ENCODE measurements at places on chromosomes 1 and 21.

DNA sequence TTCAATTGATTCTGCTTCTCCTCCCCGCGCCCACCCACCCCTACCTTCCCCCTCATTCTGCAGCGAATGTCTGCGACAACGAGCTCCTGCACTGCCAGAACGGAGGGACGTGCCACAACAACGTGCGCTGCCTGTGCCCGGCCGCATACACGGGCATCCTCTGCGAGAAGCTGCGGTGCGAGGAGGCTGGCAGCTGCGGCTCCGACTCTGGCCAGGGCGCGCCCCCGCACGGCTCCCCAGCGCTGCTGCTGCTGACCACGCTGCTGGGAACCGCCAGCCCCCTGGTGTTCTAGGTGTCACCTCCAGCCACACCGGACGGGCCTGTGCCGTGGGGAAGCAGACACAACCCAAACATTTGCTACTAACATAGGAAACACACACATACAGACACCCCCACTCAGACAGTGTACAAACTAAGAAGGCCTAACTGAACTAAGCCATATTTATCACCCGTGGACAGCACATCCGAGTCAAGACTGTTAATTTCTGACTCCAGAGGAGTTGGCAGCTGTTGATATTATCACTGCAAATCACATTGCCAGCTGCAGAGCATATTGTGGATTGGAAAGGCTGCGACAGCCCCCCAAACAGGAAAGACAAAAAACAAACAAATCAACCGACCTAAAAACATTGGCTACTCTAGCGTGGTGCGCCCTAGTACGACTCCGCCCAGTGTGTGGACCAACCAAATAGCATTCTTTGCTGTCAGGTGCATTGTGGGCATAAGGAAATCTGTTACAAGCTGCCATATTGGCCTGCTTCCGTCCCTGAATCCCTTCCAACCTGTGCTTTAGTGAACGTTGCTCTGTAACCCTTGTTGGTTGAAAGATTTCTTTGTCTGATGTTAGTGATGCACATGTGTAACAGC lies 339.9 kb downstream of the NTNG1 start:
- no peak for DNase-seq

DNA sequence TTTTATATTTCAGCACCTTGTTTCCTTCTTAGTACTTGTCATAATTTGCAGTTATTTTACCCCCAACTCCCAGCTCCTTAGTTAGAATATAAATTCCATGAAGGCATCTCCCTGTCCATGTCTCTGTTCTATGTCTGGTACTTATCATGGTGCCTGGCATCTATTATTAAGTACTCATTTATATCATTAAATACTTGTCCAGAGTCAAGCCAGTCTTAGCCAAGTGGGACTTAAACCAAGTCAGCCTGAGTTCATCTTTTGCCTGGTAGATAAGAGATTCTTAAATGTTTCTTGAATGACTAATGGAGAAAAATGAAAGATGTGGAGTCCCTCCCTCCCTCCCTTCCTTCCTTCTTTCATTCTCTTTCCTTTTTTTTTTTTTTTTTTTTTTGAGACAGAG lies 9.4 kb downstream of the SLC25A44 start:
- DNase-seq: no peak

DNA sequence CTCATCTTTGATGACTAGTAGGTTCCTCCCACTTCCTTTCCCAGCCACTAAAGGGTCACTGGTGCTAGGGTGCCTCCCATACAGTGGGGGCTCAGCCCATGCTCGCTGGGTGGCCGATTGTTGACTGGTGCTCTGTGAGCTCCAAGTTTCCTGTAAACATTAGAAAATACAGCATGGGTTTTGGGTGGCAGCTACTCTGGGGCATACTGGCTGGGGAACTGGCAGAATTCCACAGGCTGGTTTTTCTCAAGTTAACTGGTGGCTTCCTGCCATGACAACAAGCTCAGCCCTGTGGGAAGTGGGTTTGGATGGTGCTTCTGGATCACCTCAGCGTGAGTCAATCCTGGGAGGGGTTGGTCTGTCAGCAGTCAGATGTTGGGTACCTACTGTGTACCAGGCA lies 28.7 kb upstream of the CRNN start:
- no peak for DNase-seq

- no peak for DNase-seq
Measured at GRCh38 chr1:30599721-30600120, 123.7 kb downstream of the MATN1 start.

DNA sequence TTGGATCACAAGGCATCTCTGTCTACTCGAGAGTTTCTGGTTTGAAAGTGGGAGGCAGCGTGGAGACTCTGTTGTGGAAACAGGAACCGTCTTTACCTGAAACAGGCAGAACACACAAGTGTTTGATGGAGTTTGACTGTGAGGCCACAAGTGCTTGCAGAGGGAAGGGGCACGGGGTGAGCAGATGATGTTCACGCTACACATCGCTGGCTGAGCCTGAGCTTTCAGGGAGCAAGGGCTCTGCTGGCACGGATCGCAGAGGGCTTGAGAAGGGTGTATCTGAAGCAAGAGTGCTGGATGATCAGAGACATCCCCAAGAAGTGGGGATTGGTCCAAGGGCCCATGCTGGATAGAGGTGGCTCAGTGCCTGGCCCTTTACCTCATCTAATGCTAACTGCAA lies 59.3 kb downstream of the IGSF21 start:
- no peak for DNase-seq

GRCh38 chr1:31902510-31902860 lies 35.7 kb downstream of the PTP4A2 start:
- DNase-seq: no peak

GRCh38 chr1:200704986-200705500 lies 33.6 kb upstream of the CAMSAP2 start:
- DNase-seq: no peak

DNA sequence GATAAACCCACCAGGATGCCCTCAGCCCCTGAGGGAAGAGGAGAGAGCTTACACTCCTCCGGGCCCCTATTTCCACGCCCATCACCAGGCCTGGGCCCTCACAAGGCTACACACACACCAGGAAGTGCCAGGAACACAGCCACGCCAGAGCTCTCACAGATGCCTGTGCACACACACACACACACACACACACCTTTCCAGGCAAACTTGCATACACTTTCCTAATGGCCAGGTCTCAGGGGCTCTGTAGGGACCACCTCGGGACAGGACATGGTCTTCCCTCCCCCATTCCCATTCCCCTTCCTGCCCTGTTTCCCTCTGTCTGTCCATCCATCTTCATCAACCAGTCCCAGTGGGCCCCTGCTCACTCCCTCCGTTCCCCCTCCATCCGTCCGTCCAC lies 9.7 kb upstream of the EPHA2 start:
- no peak for DNase-seq

GRCh38 chr21:23853796-23854379 lies 1753.4 kb downstream of the MRPL39 start:
- DNase-seq: no peak

- DNase-seq: no peak
Measured at GRCh38 chr1:34865573-34865972, 6.0 kb upstream of the SMIM12 start.

DNA sequence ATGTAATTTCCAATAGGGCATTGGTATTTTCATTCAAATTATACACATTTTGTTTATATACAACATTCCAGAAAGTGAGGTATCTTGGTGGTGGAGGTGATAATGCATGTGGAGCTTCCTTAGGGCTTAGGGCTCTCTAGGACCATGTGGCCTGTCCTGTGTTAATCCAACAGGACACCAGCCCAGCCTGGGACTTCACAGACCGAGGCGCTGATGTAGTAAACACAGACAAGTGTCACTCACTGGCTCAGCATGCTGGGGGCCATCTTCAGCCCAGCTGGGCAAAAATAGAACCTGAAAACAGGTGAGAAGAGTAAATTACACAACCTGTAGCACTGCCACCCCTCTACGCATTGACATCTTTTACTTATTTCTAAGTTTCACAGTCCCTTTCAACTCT lies 66.7 kb downstream of the MAB21L3 start:
- no peak for DNase-seq

DNA sequence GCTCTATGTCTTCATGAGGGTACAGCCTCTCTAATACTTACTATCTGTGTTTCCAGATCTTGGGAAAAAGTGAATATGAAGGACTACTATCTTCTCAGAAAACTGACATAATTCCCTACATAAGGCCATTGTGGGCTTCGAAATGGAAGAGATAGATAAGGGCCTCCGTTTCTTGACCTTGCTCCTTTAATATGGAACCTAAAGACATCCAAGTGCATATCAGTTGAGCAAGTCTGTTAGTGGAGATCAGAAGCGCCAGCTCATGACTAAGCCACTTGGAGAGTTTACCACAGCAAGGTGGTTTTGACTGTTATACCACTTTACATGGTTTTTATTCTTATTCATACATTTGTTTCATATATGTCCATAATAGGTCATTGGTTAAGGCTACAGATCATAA lies 35.3 kb upstream of the FCER1A start:
- DNase-seq: no peak

DNA sequence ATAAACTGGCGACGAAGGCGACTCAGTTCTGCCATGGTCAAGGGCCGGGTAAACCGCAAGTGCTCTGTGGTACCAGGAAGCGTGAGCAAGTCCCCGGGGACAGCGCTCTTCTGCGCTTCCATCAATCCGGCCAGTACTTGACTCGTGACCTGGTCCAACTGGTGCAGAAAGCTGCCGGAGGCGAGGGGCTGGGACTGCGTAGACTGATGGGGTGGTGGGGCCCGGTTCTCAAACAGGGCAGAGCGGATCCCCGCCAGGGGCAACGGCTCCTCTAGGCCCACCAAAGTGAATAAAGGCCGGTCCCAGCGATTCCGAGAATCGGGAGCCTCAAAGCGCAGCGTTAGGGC lies 852 bp downstream of the KTI12 start:
- DNase-seq: no peak

DNA sequence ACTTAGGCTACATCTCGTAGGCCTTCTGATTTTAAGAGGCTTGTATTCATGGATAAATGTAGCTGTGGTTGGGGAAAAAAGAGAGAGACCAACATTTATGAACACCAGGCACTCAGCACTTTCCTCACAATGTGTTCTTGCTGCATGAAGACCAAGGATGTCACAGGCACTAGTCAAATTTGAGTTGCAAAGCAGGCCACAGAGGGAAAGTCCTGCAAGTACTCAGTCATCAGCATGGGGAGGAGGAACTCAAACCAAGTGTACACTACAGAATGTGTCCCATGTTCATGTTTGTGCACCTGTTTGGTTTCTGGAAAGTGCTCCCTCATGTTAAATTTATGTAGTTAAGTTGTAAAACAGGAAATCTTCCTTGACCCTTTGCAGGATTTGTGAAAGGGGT lies 8.7 kb upstream of the MAP3K7CL start:
- DNase-seq: no peak

GRCh38 chr1:215900684-215901083 lies 333.6 kb downstream of the KCTD3 start:
- DNase-seq: no peak

DNA sequence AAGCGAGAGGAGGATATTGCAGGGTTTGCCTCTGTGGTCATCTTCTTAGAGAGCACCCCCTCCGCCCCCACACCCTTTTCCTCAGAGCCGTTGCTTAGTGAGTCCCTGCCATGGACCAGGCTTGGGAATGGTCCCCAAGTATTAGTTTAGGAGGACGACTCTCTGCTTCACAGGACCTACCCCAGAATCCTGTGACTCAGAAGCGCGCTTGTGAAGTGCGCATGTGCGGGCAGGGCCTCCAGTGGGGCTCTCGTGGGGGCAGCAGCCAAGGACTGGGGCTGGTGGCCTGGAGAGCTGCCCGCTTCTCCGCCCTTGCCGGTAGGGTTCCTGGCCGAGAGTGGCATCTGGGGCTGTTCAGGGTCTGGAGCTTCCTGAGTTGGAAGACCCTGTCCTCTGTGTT lies 37.3 kb upstream of the HMGN1 start:
- no peak for DNase-seq
